ENCODE measurements at places on chromosomes 11 and 22.

DNA sequence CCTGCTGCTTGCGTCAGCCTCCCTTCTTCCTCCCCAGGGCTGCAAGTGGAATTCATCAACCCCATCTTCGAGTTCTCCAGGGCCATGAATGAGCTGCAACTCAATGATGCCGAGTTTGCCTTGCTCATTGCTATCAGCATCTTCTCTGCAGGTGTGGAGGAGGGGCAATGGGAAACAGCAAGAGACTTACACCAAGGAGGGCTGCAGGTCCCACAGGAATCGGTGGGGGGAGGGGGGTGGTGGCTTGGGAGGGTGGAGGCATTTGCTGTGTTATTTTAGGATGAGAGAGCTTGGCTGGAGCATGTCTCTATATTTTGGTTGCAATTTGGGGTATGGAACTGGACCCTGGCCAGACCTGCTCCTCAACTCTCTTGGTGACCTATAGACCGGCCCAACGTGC is 2.1 kb upstream of the MADD start:
- DNase-seq: no peak

GRCh38 chr11:3849297-3849874 is 6.1 kb upstream of the STIM1 start:
- DNase-seq: peak; percentile 27

DNA sequence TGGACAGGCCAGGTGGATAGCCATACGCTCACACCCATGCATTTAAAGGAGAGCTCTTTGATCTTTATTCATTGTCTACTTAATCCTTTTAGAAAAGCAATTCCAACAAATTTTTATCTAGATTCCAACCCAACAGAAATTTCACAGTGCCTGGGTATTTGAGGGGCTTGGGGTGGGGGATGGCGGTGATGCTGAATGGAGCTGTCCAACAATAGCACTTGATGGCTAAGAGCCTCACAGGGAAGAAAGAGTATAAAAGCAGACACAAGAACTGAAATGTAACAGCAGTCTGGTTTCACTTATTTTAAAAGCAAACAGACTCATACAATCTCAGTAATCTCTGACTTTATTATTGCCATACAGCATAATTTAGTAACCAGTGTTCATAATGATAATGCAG is 101.8 kb upstream of the SORL1-AS1 start:
- no peak for DNase-seq

GRCh38 chr11:21110415-21110814 is 441.0 kb downstream of the NELL1 start:
- DNase-seq: no peak

DNA sequence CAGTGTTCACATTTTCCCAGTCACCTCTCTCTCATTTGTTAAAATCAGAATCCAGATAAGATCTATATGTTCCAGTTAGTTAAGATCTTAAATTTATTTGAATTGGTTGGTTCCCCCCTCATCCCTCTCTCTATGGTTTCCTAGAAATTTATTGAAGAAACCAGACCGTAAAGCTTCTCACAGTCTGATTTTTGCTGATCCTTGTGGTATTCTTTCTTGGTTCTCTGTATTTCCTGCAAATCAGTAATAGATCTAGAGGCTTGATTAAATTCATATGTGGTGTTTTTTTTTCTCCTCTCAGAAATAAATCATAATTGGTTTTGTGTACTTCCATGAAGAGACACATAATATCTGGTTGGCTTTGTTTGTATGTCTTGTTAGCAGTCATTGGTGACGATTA is 147.5 kb downstream of the TMEM135 start:
- DNase-seq: no peak

GRCh38 chr11:44835938-44836337 is 109.2 kb downstream of the TSPAN18 start:
- no peak for DNase-seq

- DNase-seq: no peak
Observed at GRCh38 chr11:16013649-16014275, 342.6 kb downstream of the SOX6 start.

DNA sequence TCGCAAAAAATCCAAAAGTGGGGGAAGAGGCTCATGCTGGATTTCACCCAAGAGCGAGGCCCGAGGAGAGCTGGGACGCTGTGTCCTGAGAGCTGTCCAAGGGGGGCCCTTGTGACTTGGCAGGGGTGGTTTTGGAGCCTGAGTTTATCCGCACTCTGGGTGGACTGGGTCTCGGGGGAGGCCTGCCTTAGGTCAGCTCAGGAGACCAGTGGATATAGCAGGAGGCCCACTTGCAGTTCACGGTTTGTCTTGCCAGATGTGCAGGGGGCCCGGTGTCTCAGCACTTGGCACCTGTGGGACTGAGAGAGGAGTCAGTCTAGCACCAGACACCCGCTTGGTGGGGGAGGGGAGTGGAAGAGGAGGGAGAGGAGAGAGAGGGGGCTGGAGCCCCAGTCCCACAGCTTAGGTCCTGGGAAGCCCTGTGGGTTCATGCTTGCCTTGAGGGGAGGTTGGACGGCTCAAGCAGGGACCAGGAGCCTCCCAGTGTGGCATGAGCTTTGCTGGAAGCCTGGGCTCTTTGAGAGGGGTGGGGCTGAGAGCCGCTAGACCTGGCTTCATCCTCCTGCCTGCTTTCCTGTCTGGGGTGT is 33.4 kb downstream of the PARVB start:
- DNase-seq: no peak

- DNase-seq: no peak
Observed at GRCh38 chr22:37310815-37311595, 28.7 kb downstream of the CYTH4 start.

DNA sequence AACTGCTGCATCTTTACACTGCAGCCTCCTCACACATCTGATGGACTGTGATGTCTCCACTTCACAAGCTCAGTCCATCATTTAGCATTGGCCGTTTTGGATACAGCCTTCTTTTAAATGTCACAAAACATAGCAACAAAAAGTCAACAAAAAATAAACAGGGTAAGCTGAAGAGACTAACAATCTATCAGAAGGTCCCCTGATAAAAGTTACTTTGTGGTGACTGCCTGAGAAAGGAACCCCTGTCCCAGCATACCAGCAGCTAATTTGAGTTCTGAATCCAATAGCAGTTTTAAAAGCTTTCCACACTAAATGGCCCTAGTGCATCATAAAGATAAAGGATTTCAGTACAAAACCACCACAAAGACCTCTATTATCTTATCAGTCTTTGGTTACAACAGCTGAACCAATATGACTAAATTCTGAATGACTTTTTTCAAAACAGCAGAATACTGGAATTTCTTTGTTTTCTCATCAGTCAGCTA is 162.4 kb downstream of the SOX6 start:
- DNase-seq: no peak

DNA sequence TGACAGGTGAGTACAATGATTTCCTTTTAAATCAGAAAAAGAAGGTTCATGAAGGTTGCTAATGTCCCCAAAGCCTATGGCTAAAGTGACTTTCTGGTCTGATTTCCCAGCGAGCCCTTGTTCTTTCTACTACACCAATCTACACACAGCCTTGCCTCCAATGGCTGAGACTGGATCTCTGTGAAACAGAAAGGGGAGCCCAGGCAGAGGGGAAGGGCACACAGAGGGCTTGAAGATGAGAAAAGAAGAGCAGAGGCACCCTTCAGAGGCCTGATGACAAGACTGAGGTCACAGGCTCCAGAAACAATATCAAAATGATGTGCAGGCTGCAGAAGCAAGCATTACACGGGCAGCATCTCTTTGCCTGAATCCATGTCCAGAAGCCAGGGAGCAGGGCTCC is 1.5 kb downstream of the SYN3 start:
- no peak for DNase-seq

- no peak for DNase-seq
Observed at GRCh38 chr11:16784666-16785065, 46.2 kb downstream of the C11orf58 start.

- DNase-seq: no peak
Observed at GRCh38 chr11:130847517-130847916, 68.8 kb downstream of the SNX19 start.

GRCh38 chr11:10913075-10913474 is 55.2 kb upstream of the ZBED5 start:
- DNase-seq: no peak

- no peak for DNase-seq
Observed at GRCh38 chr11:44456544-44457300, 108.7 kb upstream of the CD82 start.

GRCh38 chr11:113373306-113373705 is 14.3 kb upstream of the ANKK1 start:
- no peak for DNase-seq

DNA sequence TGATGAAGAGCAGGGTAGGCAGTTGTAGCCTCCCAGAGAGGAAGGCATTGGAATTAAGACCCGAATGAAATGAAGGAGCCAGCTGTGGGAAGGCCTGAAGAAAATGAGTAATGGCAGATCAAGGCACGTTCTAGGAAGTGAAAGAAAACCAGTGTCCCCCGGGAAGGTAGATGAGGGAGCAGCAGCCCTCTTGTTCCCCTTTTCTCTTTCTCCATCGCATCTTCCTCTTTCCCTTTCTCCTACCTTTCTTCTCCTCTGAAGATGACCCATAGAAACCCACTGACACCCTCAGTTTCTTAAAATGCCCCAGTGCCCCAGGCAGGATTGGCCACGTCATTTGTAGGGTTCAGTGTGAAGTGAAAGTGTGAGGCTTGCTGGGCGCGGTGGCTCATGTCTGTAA is 172.6 kb upstream of the SEZ6L start:
- DNase-seq: no peak

DNA sequence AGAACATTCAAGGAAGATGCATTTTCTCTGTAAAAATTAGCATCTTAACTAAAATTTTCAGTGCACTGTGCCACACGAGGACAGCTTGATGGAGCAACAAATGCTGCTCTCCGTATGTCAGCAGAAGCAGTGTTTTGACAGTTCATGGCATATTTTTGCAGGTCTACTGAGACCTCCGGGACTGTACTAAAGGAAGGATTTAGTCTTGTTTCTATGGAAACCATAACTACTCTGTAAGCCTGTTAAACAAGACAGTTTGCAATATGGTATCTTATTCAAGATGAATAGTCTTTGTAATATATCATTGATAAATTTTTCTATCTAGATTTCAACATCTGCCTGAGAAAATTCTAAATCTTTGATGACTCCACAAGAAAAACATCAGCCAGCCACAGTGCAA is 184.0 kb upstream of the GUCY1A2 start:
- DNase-seq: no peak

DNA sequence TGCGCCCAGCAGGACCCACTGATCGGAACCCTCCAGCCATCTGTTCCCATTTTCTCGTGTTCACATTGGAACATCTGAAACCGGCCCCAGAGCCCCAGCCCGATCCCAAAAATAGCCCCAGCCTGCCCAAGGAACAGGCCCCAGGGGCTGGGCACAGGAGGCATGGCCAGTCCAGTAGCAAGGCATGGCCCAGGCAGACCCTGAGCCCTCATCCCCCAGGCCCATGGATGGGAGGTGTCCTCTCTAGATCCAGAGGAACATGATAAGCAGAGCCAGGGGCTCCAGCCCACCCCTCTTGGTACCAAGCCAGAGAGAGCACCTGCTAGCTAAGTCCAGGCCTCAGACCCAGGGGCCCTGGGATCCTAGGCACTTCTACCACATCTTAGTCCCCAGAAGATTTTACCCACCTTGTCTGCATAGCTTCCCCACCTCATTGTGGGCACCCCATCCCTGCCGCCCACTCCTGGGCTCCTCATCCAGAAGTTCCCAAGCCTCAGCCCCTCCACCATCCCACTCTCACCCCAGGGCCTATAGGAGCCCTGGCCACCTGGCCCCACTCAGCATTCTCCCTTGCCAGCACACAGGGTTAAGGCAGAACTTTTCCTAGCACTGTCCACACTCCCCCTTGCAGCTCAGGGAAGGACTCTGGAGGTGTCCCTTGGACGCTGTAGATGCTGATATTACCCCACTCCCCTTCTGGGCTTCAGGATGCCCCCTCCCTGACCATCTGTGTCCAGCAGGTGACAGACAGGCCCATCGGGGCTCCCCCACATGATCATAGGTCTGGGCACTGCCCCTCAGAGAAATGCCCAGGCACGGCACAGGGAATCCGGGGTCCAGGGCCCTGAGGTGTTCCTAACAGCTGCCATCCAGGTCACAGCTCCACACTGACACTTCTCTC is 9.5 kb downstream of the BCL9L start:
- no peak for DNase-seq

DNA sequence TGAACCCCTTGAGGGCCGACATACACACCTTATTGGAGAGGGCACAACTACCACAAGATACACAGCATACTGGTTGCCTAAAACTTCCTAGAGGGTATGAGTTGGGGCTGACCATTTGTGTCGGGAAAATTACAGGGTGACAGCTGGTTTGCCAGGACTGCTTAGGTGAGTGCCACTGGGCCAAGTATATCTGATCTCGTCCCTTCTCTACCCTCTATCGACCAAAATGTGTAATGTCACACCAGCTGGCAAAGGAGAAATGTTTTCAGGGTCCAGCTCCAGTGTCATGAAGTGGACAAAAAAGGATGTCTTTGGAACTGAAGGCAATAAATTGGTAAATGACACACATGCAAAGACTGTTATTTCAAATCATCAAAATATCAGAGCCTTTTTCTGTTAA is 126.1 kb downstream of the PGR start:
- DNase-seq: no peak

- DNase-seq: no peak
Observed at GRCh38 chr11:114483929-114484328, 44.7 kb downstream of the REXO2 start.

- no peak for DNase-seq
Observed at GRCh38 chr11:80898910-80899309, 1458.1 kb upstream of the TENM4 start.

- DNase-seq: no peak
Observed at GRCh38 chr22:47048123-47049077, 285.9 kb downstream of the TBC1D22A start.

DNA sequence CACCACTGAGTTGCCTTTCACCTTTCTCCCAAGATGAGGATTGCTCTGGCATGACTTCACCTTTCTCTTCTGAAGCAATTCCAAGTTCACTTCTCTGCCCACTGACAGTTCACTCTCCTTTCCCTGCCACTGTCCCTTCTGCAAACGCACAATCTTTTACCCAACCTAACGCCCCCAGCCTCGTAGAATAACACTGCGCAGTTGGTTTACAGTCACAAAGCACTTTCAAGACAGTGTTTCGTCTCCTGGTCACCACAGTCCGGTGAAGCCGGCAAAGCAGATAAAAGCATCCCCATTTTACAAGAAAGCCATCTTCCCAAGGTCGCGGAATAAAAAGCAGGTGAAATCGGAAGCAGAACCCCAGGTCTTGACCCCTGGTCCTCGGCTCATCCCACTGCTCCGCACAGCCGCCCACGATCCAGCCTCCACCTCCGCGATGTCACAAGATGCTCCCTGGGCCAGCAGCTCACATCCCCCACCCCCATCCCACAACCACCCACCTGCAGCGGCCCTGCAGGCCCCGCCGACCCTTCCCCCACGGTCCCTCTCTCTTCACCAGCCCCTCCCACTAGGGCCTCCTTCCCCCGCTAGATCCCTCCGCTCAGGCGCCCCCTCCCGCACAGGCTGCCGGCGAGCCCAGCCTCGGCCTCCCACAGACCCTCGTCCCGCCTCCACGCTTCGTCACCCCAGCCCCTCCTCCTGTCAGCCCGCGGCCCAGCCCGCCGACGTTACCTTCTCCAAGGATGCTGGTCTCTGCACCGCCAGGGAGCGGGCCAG is 585 bp downstream of the PI4KA start:
- DNase-seq: peak; percentile 77

Measured in NCI-H1694 treated with DMSO at 0.1 percent for 48 hours (cell line).